Endodermal cell (in vitro differentiated cells): ENCODE measurements at places on chromosomes 6 and 20. TPM values are rescaled to one million over a fixed set of nuclear protein-coding genes. Genes with fewer than 3 reads are reported as not detected.

- H3K27ac ChIP-seq: peak overlapping the region; percentile 57
- H3K27me3 ChIP-seq: no peaks in the 10 kb centered on the region
- H3K36me3 ChIP-seq: peaks cover 37% of the 10 kb centered on the region
- H3K4me1 ChIP-seq: no peaks in the 10 kb centered on the region
Observed at GRCh38 chr20:50138479-50139393, 14.8 kb downstream of the PEDS1 start.

- no peak overlapping the region for H3K4me3 ChIP-seq
- peaks cover 20% of the 10 kb centered on the region for H3K36me3 ChIP-seq
- H3K27ac ChIP-seq: no peak overlapping the region
- peaks cover 3% of the 10 kb centered on the region for H3K4me1 ChIP-seq
Observed at GRCh38 chr6:44453146-44453545, 65.6 kb downstream of the CDC5L start.

- H3K36me3 ChIP-seq: no peaks in the 10 kb centered on the region
- H3K27me3 ChIP-seq: no peaks in the 10 kb centered on the region
- H3K27ac ChIP-seq: no peak overlapping the region
- peaks cover 15% of the 10 kb centered on the region for H3K4me1 ChIP-seq
- no peak for DNase-seq
Observed at GRCh38 chr6:138372711-138373463, 4.8 kb upstream of the SMIM28 start.

DNA sequence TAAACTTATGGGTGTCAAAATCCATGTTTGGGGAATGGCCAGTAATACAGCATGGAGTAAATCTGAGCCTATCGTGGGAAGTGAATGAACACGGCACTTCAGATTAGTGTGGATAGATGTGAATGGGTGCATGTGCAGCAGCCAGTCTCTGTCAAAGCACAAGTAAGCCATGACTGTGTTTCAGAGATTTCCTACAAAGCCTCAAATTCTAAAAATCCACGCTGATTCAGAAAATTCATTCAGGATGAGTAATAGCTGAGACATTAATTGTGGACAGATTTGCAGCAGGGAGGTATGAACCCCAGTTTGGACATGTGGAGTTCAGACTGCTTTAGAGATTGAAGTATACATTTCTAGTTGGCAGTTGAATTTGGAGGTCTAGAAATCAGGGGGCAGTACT is 115.1 kb downstream of the QKI start:
- H3K36me3 ChIP-seq: no peaks in the 10 kb centered on the region
- H3K27ac ChIP-seq: no peak overlapping the region
- no peaks in the 10 kb centered on the region for H3K27me3 ChIP-seq
- no peak overlapping the region for H3K4me3 ChIP-seq

GRCh38 chr6:111011360-111012142 is 29.7 kb downstream of the RPF2 start:
- H3K36me3 ChIP-seq: peaks cover 65% of the 10 kb centered on the region
- no peak overlapping the region for H3K4me3 ChIP-seq
- DNase-seq: no peak
- H3K27ac ChIP-seq: no peak overlapping the region
- no peaks in the 10 kb centered on the region for H3K4me1 ChIP-seq
- H3K27me3 ChIP-seq: no peaks in the 10 kb centered on the region

- no peak overlapping the region for H3K27ac ChIP-seq
- no peak overlapping the region for H3K4me3 ChIP-seq
- H3K27me3 ChIP-seq: no peaks in the 10 kb centered on the region
- no peak for DNase-seq
- no peaks in the 10 kb centered on the region for H3K4me1 ChIP-seq
- no peaks in the 10 kb centered on the region for H3K36me3 ChIP-seq
Observed at GRCh38 chr6:154548130-154548830, 37.8 kb upstream of the CNKSR3 start.

The CLVS2 gene
- 35.5 and 38.9 TPM in 2 replicates for total RNA-seq

- H3K27me3 ChIP-seq: no peaks in the 10 kb centered on the region
- no peak for DNase-seq
- no peaks in the 10 kb centered on the region for H3K4me1 ChIP-seq
Observed at GRCh38 chr20:58130156-58130555, 98.3 kb downstream of the ANKRD60 start.

GRCh38 chr20:40506537-40506939 is 182.5 kb downstream of the MAFB start:
- peaks cover 3% of the 10 kb centered on the region for H3K4me1 ChIP-seq
- H3K27ac ChIP-seq: no peak overlapping the region
- H3K36me3 ChIP-seq: no peaks in the 10 kb centered on the region
- DNase-seq: peak; percentile 72
- H3K4me3 ChIP-seq: no peak overlapping the region
- peaks cover 7% of the 10 kb centered on the region for H3K27me3 ChIP-seq

GRCh38 chr6:32852018-32852843 is 1.3 kb downstream of the TAP1 start:
- no peak for DNase-seq
- H3K27ac ChIP-seq: no peak overlapping the region
- no peaks in the 10 kb centered on the region for H3K36me3 ChIP-seq
- H3K4me3 ChIP-seq: peak overlapping the region; percentile 77
- peaks cover 97% of the 10 kb centered on the region for H3K27me3 ChIP-seq
- no peaks in the 10 kb centered on the region for H3K4me1 ChIP-seq

GRCh38 chr6:28586324-28586723 is 60.6 kb downstream of the GPX5 start:
- peak; percentile 71 for DNase-seq
- H3K27me3 ChIP-seq: peaks cover 18% of the 10 kb centered on the region
- H3K27ac ChIP-seq: no peak overlapping the region
- H3K4me1 ChIP-seq: peaks cover 18% of the 10 kb centered on the region
- no peaks in the 10 kb centered on the region for H3K36me3 ChIP-seq

The PAQR8 gene
- total RNA-seq: 2.9 to 6.7 TPM (median 6.3 TPM) in 3 replicates

The MYCT1 gene
- 7.9 to 9.9 TPM (median 8.8 TPM) in 3 replicates for total RNA-seq

- no peak overlapping the region for H3K27ac ChIP-seq
- no peak overlapping the region for H3K4me3 ChIP-seq
- H3K4me1 ChIP-seq: no peaks in the 10 kb centered on the region
- DNase-seq: peak; percentile 97
Observed at GRCh38 chr20:50320901-50321796, 130.5 kb downstream of the CEBPB start.

GRCh38 chr6:42162384-42162783 is 10.8 kb upstream of the GUCA1A start:
- no peak overlapping the region for H3K4me3 ChIP-seq
- peak; percentile 78 for DNase-seq
- H3K4me1 ChIP-seq: no peaks in the 10 kb centered on the region
- H3K36me3 ChIP-seq: no peaks in the 10 kb centered on the region
- H3K27ac ChIP-seq: no peak overlapping the region
- no peaks in the 10 kb centered on the region for H3K27me3 ChIP-seq
